ENCODE measurements at places on chromosomes 1 and 21. TPM values are rescaled to one million over a fixed set of nuclear protein-coding genes. Genes with fewer than 3 reads are reported as not detected.

The ARHGEF10L gene
- total RNA-seq: 0.94 TPM

The PLA2G2D gene
- not detected for total RNA-seq

DNA sequence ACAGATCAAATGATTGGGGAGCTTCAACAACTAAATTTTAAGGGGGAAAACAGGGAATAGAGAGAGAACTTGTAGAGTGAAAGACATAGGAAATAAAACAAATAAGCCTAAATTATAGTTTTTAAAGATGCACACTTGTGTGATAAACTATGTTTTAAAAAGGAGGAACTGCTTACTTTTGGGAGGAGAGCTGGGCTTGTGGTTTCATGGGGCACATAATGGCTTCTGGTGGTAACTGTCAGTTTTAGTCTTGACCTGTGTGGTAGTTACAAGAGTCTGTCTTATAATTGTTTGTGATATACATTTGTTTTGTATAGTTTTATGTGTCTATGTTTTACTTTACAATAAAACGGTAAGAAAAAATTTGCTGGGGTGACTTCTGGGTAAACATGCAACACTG lies 165.3 kb downstream of the COL24A1 start:
- H3K27ac ChIP-seq: no peak overlapping the region
- no peaks in the 10 kb centered on the region for H3K4me1 ChIP-seq
- H3K27me3 ChIP-seq: no peaks in the 10 kb centered on the region
- no peaks in the 10 kb centered on the region for H3K36me3 ChIP-seq
- no peak for DNase-seq

The TTC13 gene
- 80.4 TPM for total RNA-seq

- DNase-seq: no peak
- H3K36me3 ChIP-seq: no peaks in the 10 kb centered on the region
- no peaks in the 10 kb centered on the region for H3K27me3 ChIP-seq
- H3K4me3 ChIP-seq: no peak overlapping the region
- no peaks in the 10 kb centered on the region for H3K4me1 ChIP-seq
These were observed 299.1 kb downstream of the CAMTA1 start for GRCh38 chr1:7084232-7084894.

The TEX38 gene
- total RNA-seq: 0.26 TPM

DNA sequence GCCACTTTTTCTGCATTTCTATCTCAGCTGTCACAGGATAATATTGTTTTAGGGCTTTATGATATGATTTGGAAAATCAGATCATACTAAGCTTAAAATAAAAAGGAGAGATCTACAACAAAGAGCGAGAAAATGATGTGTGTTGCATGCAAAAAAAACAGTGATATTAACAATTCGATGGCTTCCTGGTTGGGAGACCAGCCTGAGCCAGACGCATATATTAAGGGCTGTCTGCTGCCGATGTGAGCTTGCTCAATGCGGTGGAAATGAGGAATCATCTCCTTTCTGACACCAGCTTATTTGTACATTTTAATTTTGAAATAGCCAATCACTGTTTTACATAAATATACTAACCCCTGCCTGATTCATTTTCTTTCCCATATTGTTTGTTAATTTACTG lies 862.6 kb downstream of the USP25 start:
- no peak overlapping the region for H3K27ac ChIP-seq
- no peak for DNase-seq
- no peaks in the 10 kb centered on the region for H3K4me1 ChIP-seq
- H3K4me3 ChIP-seq: no peak overlapping the region
- H3K27me3 ChIP-seq: no peaks in the 10 kb centered on the region
- no peaks in the 10 kb centered on the region for H3K36me3 ChIP-seq

The CDA gene
- total RNA-seq: 5.3 TPM

DNA sequence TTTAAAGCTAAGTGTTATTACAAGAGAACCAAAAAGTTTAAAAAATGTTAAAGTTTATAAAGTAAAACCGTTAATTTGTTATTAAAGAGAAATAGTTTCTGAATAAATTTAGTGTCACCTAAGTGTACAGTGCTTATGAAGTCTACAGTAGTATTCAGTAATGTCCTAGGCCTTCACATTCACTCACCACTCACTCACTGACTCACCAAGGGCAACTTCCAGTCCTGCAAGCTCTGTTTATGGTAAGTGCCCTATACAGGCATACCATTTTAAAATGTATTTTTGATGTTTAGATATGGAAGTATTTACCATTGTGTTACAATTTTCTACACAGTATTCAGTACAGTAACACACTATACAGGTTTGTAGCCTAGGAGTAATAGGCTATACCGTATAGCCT lies 60.1 kb upstream of the GCLM start:
- no peaks in the 10 kb centered on the region for H3K4me1 ChIP-seq
- no peak overlapping the region for H3K27ac ChIP-seq
- no peaks in the 10 kb centered on the region for H3K36me3 ChIP-seq
- no peaks in the 10 kb centered on the region for H3K27me3 ChIP-seq
- DNase-seq: no peak

GRCh38 chr1:163357378-163357777 lies 35.6 kb downstream of the NUF2 start:
- DNase-seq: no peak
- no peak overlapping the region for H3K4me3 ChIP-seq
- no peaks in the 10 kb centered on the region for H3K27me3 ChIP-seq
- H3K36me3 ChIP-seq: no peaks in the 10 kb centered on the region

Measured in natural killer cell (primary cell).